Brain (organoid and tissue), 16 donors: ENCODE measurements at places on chromosomes 5 and 9.

DNA sequence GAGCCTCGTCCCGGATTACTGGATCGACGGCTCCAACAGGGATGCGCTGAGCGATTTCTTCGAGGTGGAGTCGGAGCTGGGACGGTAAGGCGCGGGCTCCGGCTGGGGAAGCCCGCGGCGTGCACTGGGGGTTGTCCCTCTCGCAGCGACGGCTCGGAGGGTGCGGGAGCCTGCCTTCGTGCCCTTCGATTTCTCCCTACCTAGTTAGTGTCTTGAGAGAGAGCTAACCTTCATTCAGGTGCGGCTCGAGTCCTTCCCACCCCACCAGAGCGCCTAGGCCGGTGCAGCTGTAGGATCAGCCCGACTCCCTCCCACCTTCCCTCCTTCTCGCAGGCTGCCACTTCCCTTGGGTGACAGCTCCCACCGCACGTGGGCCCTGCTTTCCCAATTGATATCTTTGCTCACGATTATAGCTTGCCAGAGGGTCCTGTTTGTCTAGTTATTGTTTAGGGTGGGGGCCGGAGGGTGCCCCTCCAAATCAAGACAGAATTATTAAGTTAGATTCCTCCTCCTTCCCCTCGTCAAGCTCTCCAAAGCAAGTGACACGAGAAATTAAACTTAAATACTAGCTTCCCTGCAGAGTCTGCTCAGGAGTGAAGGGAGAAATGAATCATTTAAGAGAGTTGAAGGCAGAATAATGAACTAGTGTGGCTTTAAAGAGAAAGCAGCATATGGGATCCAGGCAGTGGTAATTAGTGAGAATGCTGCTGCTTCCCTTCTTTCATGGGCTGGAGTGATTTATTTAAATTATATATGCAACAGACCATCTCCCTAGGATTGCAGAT is 569 bp downstream of the CAMK4 start:
- DNase-seq, result peak; percentile 65

- DNase-seq, result no peak
Observed at GRCh38 chr5:78903861-78904260, 81.2 kb downstream of the ARSB start.

GRCh38 chr9:78806492-78807160 is 509.7 kb downstream of the PSAT1 start:
- DNase-seq, result peak; percentile 35

GRCh38 chr9:110183208-110184145 is 24.5 kb downstream of the C9orf152 start:
- DNase-seq, result peak; percentile 66

GRCh38 chr9:1100201-1100600 is 50.0 kb downstream of the DMRT2 start:
- no peak for DNase-seq

DNA sequence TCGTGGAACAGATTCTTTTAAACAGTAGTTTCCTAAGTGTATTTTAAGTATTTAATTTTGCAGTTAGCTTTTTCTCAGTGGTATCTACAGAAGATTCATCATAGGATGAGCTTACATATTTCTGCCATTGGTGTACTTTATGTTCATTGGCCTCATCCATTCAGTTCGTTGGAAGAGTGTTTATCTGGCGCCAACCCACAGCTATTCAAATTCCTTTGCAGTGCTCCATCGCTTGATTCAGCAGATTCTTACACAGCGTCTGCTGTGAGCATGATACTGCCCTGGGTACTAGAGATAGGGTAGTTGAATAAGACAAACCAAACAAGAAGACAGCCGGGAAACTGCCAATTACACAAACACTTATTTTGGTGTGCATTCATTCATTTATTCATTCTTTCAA is 55.1 kb downstream of the NUP214 start:
- no peak for DNase-seq
